ENCODE measurements at places on chromosomes 7 and 10.

DNA sequence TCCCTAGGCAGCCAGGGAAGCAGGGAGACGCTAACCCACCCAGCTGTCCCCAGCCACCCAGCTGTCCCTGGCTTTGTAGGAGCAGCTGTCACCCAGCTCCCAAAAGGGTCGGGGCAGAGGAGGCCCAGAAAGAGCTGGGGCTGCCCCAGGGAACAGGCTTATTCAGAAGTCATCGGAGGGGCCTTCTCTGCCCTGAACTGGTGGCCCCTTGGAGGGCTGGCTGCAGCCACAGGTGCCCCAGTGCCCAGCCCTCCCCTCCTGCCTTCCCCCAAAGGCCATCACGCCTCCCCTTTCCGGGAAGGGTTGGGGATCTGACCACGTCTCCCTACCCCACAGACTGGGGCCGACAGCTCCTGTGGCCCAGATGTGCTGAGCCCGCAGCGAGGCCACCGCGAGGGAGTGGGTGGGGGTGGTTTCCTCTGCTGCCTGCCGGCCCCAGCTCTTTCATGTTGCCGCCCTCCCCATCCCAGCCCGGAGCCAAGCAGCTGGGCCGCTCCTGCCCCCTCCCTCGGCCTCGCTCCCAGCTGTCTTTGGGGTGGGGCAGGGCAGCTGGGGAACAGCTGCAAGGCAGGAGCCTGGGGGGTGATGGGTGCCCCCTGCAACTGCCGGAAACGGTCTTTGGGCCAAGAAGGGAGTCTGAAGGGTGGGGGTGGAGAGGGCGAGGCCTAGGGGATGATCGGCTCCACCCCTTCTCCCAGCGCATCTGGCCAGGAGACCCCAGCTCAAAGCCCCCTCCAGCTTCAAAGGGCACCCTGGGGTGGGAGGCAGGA is 16.8 kb downstream of the TRIM8 start:
- peaks cover 8% of the 10 kb centered on the region for H3K36me3 ChIP-seq
- no peak overlapping the region for H3K4me3 ChIP-seq
- no peaks in the 10 kb centered on the region for H3K27me3 ChIP-seq

DNA sequence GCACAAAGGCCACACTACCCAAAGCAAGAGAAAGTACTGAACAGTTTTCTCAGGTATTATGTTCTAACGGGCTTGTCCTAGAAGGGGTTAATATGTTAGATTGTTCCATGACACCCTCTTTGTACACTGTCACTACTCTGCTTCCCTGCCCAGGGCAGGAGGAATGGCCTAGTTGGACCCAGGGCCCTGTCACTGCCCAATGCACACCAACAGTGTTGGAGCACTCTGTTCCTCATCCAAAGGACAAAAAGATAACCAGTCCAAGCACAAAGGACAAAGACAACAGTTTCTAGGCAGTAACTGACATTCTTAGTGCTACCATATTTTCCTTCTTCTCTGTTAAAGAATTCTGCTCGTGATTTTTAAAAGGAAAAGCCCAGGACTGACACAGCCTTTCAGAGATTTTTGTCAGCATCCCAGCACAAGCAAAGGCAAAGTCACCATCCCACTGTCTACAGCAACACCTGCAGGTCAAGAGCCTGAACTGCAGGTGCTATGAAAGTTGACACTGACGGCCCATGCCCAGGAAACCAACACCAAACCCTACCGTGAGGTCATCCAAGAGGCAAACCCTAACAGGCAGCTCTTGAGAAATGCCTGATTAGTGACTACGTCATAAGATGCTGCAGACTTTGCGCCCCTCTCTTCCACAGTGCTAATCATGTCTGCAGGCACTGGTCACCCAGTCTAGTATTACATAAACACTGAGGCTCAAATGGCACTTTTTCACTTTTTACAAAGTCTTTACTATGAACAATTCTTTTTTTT is 13.2 kb downstream of the NUDCD3 start:
- no peak overlapping the region for H3K4me3 ChIP-seq
- H3K27ac ChIP-seq: no peak overlapping the region
- H3K27me3 ChIP-seq: no peaks in the 10 kb centered on the region

DNA sequence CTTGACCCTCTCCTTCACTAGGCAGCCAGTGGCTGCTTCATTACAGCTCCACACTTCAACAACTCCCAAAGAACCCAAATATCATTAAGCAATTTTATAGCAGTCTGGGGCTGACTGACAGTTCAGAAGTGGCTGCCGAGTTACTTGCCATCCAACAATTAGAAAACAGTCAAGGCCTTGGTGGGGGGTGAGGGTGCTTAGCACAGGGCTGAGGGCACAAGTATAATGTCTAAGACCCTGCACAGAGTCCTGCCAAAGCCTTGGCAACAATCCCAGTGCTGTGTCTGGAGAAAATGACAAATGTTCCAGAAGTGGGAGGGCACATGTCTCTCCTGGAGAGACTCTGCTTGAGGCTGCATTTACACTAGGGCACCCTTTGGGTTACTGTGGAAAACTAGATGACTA is 71.1 kb downstream of the CXCL12 start:
- peaks cover 62% of the 10 kb centered on the region for H3K27me3 ChIP-seq
- H3K4me3 ChIP-seq: no peak overlapping the region
- H3K4me1 ChIP-seq: peaks cover 2% of the 10 kb centered on the region
- DNase-seq: no peak

- no peak overlapping the region for H3K4me3 ChIP-seq
- no peaks in the 10 kb centered on the region for H3K36me3 ChIP-seq
- peaks cover 9% of the 10 kb centered on the region for H3K4me1 ChIP-seq
- peaks cover 70% of the 10 kb centered on the region for H3K27me3 ChIP-seq
Observed at GRCh38 chr10:8102708-8103401, 48.4 kb downstream of the GATA3 start.

DNA sequence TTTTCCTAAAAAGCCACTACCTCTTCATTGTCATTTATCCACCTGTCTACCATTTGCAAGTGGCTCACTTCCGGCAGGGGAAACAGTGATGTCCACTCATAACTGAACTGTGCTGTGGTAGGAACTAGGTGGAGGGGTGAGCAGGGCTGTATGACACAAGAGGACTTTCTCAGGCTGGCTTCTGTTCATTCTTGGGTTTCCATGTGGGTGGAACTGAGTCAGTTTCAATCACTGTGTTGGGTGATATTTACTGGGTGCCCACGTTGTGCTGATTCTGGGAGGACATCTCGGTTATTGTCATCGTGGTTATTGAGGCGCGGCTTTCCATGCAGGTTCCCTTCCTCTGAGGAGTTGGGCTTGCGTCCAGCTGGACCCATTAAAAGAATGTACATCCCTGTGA is 38.8 kb downstream of the RAMP3 start:
- H3K4me3 ChIP-seq: no peak overlapping the region
- H3K27me3 ChIP-seq: peaks cover 18% of the 10 kb centered on the region
- DNase-seq: no peak
- H3K4me1 ChIP-seq: no peaks in the 10 kb centered on the region
- no peaks in the 10 kb centered on the region for H3K36me3 ChIP-seq
- no peak overlapping the region for H3K27ac ChIP-seq

- H3K27ac ChIP-seq: no peak overlapping the region
- H3K4me3 ChIP-seq: no peak overlapping the region
- no peaks in the 10 kb centered on the region for H3K36me3 ChIP-seq
- DNase-seq: no peak
Observed at GRCh38 chr10:49081547-49082275, 33.6 kb downstream of the VSTM4 start.

GRCh38 chr10:96305019-96305418 is 785 bp downstream of the DNTT start:
- H3K4me3 ChIP-seq: no peak overlapping the region
- H3K36me3 ChIP-seq: no peaks in the 10 kb centered on the region
- H3K27me3 ChIP-seq: no peaks in the 10 kb centered on the region
- peaks cover 19% of the 10 kb centered on the region for H3K4me1 ChIP-seq

- no peak overlapping the region for H3K4me3 ChIP-seq
- H3K36me3 ChIP-seq: peaks cover 20% of the 10 kb centered on the region
- no peaks in the 10 kb centered on the region for H3K27me3 ChIP-seq
Observed at GRCh38 chr7:149005427-149006344, 22.6 kb downstream of the PDIA4 start.

- H3K4me3 ChIP-seq: no peak overlapping the region
Observed at GRCh38 chr10:88115968-88116367, 252.5 kb downstream of the PTEN start.

DNA sequence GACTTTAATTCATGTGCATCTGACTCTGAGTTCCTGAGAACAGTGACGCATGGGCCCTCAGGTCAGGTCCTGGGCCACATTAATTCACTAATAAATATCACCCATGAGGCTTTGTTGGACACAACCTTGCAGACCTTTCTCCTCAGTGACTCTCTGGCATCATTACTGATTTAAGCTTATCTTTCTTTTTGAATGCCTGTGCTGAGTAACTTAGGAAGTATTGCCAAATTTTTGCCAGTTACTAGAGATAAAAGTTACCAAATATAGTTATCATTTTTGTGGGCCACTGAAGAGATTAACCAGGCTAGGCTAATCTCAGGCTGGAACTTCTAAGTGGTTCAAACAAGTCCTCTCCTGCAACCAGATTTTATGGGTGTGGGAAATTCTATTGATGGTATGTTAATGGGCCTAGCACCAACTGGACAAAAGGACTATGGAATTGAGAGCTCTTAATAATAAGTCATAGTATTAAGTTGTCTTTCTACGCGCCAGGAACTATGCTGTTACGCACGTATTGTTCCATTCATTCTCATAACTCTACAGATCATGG is 28.8 kb upstream of the PRTFDC1 start:
- H3K4me3 ChIP-seq: no peak overlapping the region
- peaks cover 2% of the 10 kb centered on the region for H3K27me3 ChIP-seq
- no peaks in the 10 kb centered on the region for H3K4me1 ChIP-seq
- DNase-seq: no peak
- no peaks in the 10 kb centered on the region for H3K36me3 ChIP-seq

- H3K4me3 ChIP-seq: no peak overlapping the region
- peaks cover 38% of the 10 kb centered on the region for H3K36me3 ChIP-seq
- H3K27me3 ChIP-seq: no peaks in the 10 kb centered on the region
Observed at GRCh38 chr7:128963327-128963757, 25.6 kb downstream of the IRF5 start.

- DNase-seq: no peak
- H3K27me3 ChIP-seq: peaks cover 34% of the 10 kb centered on the region
- H3K27ac ChIP-seq: peak overlapping the region; percentile 70
- H3K4me3 ChIP-seq: no peak overlapping the region
Observed at GRCh38 chr10:97861097-97861750, 11.6 kb downstream of the GOLGA7B start.

DNA sequence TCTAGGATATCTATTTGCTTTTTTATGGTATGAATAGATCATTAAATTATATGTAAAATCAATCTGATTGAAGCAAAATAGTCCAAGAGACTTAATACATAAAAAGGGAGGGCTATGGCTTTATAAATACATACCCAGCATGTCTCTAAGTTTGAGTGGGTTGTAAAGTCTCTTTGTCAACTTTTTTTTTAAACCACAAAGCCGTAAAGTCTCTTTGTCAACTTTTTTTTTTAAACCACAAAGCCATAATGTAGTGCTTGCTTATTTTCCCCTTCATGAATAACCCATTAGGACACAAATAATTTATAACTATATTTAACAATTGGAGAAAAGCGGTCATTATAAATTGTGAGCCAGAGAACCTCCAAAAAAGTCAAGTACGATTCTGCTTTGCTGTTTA is 5.7 kb downstream of the HECTD2 start:
- H3K4me3 ChIP-seq: no peak overlapping the region
- H3K27me3 ChIP-seq: no peaks in the 10 kb centered on the region
- H3K27ac ChIP-seq: no peak overlapping the region
- no peak for DNase-seq
- H3K36me3 ChIP-seq: peaks cover 1% of the 10 kb centered on the region
- H3K4me1 ChIP-seq: peaks cover 16% of the 10 kb centered on the region

- peak overlapping the region; percentile 81 for H3K27ac ChIP-seq
- no peak overlapping the region for H3K4me3 ChIP-seq
- no peaks in the 10 kb centered on the region for H3K27me3 ChIP-seq
- no peaks in the 10 kb centered on the region for H3K36me3 ChIP-seq
Observed at GRCh38 chr10:115818012-115818411, 455.0 kb downstream of the GFRA1 start.

DNA sequence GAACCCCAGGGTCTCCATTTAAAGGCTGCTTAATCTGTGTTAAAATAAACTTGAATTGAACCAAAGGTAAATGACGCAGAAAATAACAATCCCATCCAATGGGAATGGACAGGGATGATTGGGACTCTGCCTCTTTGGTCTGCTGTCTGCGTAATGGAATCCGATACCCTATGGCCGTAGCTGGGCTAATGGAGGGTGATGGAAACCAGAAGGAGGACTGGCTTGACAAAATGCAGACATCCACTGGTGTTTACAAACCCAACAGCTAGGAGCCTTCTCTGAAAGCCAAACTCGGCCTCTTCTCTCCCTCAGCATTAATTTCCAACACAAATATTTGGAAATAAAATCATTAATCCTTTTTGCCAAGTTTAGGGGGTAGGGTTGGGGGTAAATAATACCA is 162.2 kb upstream of the CHST15 start:
- H3K27me3 ChIP-seq: peaks cover 9% of the 10 kb centered on the region
- DNase-seq: no peak
- no peak overlapping the region for H3K27ac ChIP-seq

GRCh38 chr7:65974876-65975275 is 7.1 kb downstream of the GUSB start:
- no peak overlapping the region for H3K4me3 ChIP-seq
- peaks cover 13% of the 10 kb centered on the region for H3K36me3 ChIP-seq

DNA sequence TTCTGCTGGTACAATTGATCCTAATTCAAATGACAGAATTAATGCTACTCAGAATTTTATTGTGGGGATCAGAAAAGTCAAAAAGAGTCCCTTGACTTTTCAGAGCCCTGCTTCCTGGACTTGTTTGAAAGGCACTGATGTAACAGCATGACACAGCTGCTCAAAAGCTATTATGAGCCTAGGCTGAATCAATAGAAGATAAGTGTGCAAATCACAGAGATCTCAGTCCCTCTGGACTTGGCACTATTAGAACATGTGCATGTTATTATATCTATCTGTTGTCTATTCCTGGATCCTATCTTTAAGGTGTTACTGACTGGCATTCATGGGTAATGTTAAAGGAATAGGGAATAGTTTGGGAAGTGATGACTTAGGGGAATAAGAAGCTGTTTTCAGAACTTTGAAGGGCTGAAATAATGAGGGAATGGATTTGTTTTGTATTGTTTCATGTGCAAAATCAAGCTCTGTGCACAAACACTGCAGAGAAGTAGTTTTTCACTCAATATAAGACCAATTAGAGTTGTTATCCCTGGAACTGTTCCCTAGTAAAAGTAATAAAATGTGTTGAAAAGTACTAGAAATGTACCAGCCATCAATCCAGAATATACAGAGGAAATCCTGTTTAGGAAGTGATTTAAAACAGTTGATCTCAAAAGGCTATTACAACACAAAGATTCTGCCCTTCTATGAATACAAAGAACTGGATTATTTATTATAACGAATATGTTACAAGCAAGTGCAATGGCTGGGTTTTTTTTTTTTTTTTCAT is 814.9 kb upstream of the C7orf33 start:
- no peaks in the 10 kb centered on the region for H3K36me3 ChIP-seq
- no peaks in the 10 kb centered on the region for H3K27me3 ChIP-seq
- no peak overlapping the region for H3K27ac ChIP-seq
- H3K4me1 ChIP-seq: peaks cover 10% of the 10 kb centered on the region
- H3K4me3 ChIP-seq: no peak overlapping the region
